ENCODE measurements at places on chromosomes 4 and X. TPM values are rescaled to one million over a fixed set of nuclear protein-coding genes. Genes with fewer than 3 reads are reported as not detected.

The C1QTNF7 gene
- total RNA-seq = 4.4 TPM

The MAGEE2 gene
- not detected for total RNA-seq

The HERC6 gene
- 8.8 TPM for total RNA-seq

The IL13RA2 gene
- not detected for total RNA-seq

The PPP4R3C gene
- not detected for total RNA-seq

The SERTM2 gene
- not detected for total RNA-seq

The OTC gene
- total RNA-seq = 3.6 TPM

The CDKL5 gene
- 3.6 TPM for total RNA-seq

The FGF5 gene
- not detected for total RNA-seq

The SUPT20HL1 gene
- total RNA-seq = not detected

The CXCL8 gene
- total RNA-seq = 3.9 TPM

The PDGFRA gene
- total RNA-seq = 56.0 TPM

Data from body of pancreas (tissue), 4 donors.